ENCODE measurements at places on chromosomes 1 and 21.

- DNase-seq: no peak
These were observed 3.0 kb downstream of the BRDT start for GRCh38 chr1:91952187-91952586.

GRCh38 chr1:31647106-31647505 lies 2.4 kb upstream of the PEF1 start:
- DNase-seq: no peak

- DNase-seq: no peak
These were observed 9.2 kb downstream of the RAP1GAP start for GRCh38 chr1:21659924-21660326.

DNA sequence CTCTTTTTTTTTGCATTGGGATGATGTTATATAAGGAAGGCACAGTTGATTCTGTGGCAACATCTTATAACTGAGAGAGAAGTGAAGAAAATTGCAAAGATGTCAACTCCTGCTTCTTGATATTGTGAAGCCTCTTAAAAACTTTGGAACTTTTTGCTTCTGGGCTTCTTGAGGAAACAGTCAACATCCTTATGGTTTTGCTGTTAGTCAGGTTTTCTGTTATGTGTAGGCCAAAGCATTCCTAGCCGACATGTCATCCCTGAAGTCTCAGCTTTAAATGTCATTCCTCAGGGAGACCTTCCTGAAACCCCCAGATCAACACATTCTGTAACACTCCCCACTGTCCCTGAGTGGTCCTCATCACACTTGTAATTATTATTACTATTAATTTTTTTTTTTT lies 12.6 kb downstream of the FALEC start:
- DNase-seq: no peak

DNA sequence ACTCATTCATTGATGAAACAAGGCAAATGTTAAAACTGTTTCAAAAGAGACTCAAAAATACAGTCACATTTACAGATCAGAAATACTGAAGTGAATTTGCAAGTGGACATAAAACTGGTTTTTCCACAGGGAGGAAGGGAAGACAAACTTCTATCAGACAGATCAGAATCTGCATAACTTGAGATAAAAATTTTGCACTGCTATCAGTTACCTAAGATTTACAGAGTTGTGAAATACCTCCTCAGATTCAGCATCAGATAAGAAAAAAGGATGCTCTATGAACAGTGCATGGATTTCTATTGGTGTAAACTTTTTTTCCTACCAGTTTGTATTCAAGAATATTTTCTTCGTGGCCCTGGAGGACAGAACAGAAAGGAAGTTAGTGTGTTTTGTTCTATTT lies 575.4 kb downstream of the RWDD3 start:
- DNase-seq: no peak
